ENCODE measurements at places on chromosomes 6 and 20.

GRCh38 chr20:9179193-9179802 is 110.4 kb downstream of the PLCB4 start:
- DNase-seq: peak; percentile 57

DNA sequence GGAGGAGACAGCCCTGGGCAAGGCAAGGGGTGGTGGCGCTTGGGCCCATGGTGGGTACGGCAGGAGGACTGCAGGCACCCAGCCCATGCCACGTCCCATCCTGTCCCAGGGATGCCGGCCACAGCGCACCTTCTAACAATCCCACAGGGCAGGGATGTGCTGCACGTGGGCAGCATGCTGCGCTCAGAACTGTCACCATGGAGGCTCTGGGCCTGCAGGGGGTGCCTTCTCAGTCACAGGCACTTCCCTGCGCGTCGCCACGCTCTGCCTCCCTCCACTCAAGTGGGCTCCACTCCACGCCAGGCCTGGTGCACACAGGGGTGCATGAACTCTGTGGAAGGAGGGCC is 2.4 kb downstream of the CABLES2 start:
- no peak for DNase-seq

GRCh38 chr6:128357392-128358130 is 162.8 kb downstream of the PTPRK start:
- no peak for DNase-seq

- peak; percentile 46 for DNase-seq
Measured at GRCh38 chr6:146598772-146599405, at the start of gene ADGB. TSS of gene ADGB (plus strand) at chr6:146598972. CDS start at chr6:146599041, 69 bp downstream.

- DNase-seq: no peak
Measured at GRCh38 chr6:71038711-71039344, 82.0 kb upstream of the B3GAT2 start.

- DNase-seq: peak; percentile 58
Measured at GRCh38 chr6:149182262-149182661, 135.2 kb upstream of the TAB2 start.

GRCh38 chr20:46131396-46131795 is 13.3 kb downstream of the CD40 start:
- no peak for DNase-seq

- DNase-seq: no peak
Measured at GRCh38 chr20:3378138-3378537, 29.3 kb downstream of the DNAAF9 start.

Measured in amniotic epithelial cell (primary cell).